Activated naive CD8-positive, alpha-beta T cell treated with anti-CD3 and anti-CD28 coated beads, Interleukin-2, amount 10 ng/mL, durations not matched to agents 7 days and 5 days (primary cell): ENCODE measurements at places on chromosomes 5 and 9.

GRCh38 chr9:72809586-72809985 lies 143.3 kb downstream of the ALDH1A1 start:
- no peaks in the 10 kb centered on the region for H3K4me1 ChIP-seq
- H3K27ac ChIP-seq: no peak overlapping the region
- no peak overlapping the region for H3K4me3 ChIP-seq
- no peaks in the 10 kb centered on the region for H3K36me3 ChIP-seq

GRCh38 chr5:152804179-152804578 lies 399.1 kb upstream of the NMUR2 start:
- H3K4me3 ChIP-seq: no peak overlapping the region
- no peak overlapping the region for H3K27ac ChIP-seq
- no peaks in the 10 kb centered on the region for H3K36me3 ChIP-seq
- DNase-seq: no peak

GRCh38 chr9:36298566-36298965 lies 40.3 kb upstream of the GNE start:
- no peak for DNase-seq
- peaks cover 4% of the 10 kb centered on the region for H3K36me3 ChIP-seq
- H3K27me3 ChIP-seq: no peaks in the 10 kb centered on the region

DNA sequence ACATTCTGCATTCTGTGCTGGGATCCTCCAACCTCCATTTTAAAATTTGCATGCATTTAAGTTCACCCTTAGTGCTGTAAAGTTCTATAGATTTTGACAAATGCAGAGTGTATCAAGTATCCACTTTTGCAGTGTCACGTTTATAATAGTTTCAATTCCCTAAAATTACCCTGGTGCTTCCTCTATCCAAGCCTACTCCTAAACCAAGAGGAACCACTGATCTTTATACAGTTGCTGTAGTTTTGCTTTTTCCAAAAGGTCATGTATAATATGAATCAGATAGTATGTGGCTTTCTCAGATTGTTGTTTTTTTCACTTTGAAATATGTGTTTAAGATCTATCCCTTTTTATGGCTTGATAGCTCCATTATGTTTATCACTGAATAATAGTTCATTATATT lies 468.4 kb upstream of the CDH6 start:
- H3K27me3 ChIP-seq: no peaks in the 10 kb centered on the region
- no peak overlapping the region for H3K4me3 ChIP-seq
- DNase-seq: no peak
- no peaks in the 10 kb centered on the region for H3K36me3 ChIP-seq

GRCh38 chr9:123157221-123157620 lies 111.2 kb downstream of the STRBP start:
- no peak overlapping the region for H3K27ac ChIP-seq
- H3K27me3 ChIP-seq: no peaks in the 10 kb centered on the region
- H3K4me3 ChIP-seq: no peak overlapping the region
- H3K4me1 ChIP-seq: no peaks in the 10 kb centered on the region
- DNase-seq: no peak
- H3K36me3 ChIP-seq: peaks cover 11% of the 10 kb centered on the region

DNA sequence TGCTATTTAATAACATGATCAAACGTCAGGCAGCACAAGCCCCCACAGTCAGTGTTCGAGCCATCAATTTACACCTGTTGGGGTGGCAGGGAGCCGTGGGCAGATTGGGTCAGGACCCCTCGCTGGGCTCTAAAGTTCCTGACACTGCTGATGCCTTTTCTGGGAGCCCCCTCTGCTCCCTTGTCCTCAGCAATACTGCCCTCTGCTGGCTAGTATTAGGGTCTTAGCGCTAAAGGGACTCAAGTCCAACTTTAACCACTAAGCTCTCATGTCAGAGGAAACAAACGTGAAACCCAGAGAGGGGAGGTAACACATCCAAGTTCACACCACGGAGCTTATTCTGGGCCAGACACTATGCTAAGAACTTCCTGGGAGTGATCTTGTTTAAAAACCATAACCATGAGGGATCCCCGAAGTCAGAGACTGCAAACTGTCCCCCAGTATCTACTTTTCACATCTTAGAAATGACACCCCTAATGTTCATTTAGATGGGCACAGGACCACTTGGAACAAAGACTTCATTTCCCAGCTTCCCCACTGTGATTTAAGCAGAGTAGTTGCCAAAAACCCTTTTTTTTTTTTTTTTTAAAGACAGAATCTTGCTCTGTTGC lies 20.4 kb downstream of the ANKS6 start:
- no peak overlapping the region for H3K27ac ChIP-seq
- no peak overlapping the region for H3K4me3 ChIP-seq
- H3K27me3 ChIP-seq: no peaks in the 10 kb centered on the region
- H3K36me3 ChIP-seq: peaks cover 2% of the 10 kb centered on the region
- DNase-seq: no peak
